ENCODE measurements at places on chromosomes 4 and X.

- no peak for DNase-seq
Observed at GRCh38 chr4:91488946-91489345, 814.8 kb upstream of the GRID2 start.

DNA sequence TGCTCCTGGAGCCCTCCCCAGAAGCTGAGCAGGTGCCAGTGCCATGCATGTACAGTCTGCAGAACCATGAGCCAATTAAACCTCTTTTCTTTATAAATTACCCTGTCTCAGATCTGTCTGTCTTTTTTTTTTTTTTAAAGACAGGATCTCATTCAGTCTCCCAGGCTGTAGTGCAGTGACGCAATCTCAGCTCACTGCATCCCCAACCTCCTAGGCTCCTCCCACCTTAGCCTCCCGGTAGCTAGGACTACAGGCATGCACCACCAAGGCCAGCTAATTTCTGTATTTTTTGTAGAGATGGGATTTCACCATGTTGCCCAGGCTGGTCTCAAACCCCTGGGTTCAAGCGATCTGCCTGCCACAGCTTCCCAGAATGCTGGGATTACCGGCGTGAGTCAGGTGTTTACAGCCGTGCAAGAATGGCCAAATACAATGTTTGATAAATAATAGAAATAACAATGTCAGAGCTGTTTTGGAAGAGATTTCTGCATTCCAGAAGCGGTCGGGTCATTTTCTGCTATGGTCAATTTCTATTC lies 68.8 kb downstream of the SLC2A9 start:
- no peak for DNase-seq

- no peak for DNase-seq
Observed at GRCh38 chrX:151830911-151831310, 81.8 kb upstream of the MAGEA4 start.

DNA sequence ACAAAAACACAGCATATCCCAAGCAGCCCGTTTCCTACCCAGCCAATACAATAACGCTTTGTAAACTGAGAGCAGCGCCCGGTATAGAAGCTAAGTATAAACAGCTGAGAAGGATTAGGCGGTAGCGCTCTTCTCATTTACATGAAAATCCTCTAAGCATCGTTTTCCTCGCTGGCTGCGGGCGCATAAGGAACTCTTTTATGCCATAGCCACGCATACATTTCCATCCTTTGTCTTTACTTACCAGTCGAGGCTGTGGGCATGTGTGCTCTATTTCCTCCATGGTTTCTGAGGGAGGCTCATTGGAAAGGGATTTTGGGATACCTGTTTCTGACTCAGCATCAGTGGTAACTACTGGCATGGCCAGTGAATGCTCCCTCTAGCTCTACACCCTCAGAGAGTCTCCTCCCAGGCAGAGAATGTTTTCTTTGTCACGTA lies 383 bp downstream of the PCYT1B start:
- DNase-seq = no peak

- no peak for DNase-seq
Observed at GRCh38 chr4:14644580-14645282, 357.6 kb upstream of the CPEB2 start.
